NCI-H1436 treated with DMSO at 0.1 percent for 48 hours (cell line): ENCODE measurements at places on chromosomes 6 and 20.

GRCh38 chr6:147559006-147559405 lies 50.5 kb downstream of the SAMD5 start:
- DNase-seq = no peak

GRCh38 chr6:10759312-10759839 lies 11.8 kb downstream of the TMEM14B start:
- DNase-seq = no peak

DNA sequence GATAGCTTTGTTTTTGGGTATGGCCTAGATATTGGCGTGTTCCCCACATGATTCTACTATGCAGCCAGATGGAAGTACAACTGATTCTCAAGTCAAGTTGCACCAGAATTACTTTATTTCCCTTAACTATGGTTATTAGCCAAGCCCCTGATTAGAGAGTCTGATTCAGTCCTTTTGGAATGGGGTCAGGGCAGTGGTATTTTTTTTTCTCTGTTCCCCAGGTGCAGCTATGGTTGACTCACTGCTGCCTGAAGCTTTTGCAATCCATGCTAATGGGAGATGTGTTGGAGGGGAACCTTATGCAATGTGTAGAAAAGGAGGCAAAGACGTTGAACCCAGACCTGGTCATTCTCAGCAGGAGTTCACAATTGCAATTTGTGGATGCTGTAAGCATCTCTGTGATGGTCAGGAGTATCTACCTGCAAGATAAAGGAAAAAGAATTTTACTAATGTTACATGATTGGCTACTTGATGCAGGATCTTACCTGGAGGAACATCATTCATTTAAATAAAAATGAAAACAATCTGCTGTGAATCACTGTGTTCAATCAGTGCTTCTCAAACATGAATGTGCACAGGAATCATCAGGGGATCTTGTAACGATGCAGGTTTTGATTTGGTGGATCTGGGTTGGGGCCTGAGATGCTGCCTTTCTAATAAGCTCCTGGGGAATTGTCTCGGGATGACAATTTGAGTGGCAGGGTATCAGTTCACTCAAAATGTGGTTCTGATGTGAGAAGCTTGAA lies 49.4 kb downstream of the PFDN4 start:
- no peak for DNase-seq

DNA sequence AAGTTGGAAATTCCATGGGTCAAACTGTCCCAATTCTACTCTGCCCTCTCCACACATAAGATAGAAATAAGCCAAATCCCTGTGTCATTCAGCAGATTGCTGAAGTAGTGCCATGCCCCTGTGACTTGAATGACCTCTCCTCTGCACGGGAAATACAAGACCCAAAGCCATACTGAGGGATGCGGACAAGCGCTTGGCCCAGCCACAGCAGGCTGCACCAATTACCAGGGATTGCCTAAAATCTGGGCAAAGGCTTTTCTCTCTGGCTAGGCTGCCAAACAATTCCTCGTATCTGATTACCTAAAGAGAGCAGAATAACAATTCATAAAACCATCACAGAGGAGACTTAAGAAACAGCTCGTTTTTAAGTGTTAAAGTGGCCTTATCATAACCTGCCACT lies 421.8 kb upstream of the JARID2 start:
- DNase-seq = no peak

GRCh38 chr6:126888727-126889725 lies 229.4 kb upstream of the RSPO3 start:
- no peak for DNase-seq

DNA sequence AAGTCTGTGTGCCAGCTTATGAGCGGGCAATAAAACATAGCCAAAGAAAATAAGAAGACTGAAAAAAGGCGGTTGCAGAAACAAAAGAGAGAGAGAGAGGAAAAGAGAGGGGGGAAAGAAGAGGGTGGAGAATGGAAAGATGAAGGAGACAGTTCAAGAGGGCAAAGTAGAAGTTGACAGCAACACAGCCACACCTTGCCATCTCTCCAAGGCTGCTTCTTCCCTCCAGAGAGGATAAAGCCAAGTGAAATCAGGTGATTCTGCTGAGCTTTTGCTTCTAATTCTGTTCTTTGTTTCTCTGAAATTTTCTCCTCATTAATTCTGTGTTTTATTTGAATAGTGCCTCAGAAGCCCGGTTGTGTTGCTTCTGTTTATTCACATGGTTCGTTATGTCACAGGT lies 48.5 kb downstream of the PTPRK start:
- DNase-seq = no peak

- DNase-seq = no peak
Observed at GRCh38 chr6:40295251-40295950, 291.8 kb downstream of the LRFN2 start.

GRCh38 chr6:116352515-116353471 lies 18.0 kb upstream of the DSE start:
- no peak for DNase-seq

- DNase-seq = no peak
Observed at GRCh38 chr6:76026101-76026500, 46.4 kb downstream of the IMPG1 start.

DNA sequence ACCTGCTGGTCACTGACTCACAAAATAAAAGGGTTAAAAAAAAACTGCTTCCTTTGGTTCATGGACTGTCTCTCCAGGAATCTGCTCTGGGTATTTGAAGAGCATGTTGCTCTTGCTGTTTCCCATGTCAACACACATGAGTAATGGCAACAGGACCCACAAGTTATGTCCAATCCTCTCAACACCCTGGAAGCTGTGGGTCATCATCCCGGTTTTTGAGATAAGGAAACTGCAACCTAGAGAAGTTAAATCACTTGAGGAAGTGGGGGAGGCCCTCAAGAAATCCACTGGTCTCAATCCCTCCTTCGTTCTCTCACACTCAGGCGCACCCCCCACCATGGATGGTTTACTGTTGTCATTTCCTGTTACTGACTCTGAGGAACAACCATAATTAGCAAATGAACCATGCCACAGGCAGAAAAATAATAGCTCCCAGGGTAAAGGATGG lies 12.4 kb downstream of the MAP1LC3A start:
- no peak for DNase-seq

DNA sequence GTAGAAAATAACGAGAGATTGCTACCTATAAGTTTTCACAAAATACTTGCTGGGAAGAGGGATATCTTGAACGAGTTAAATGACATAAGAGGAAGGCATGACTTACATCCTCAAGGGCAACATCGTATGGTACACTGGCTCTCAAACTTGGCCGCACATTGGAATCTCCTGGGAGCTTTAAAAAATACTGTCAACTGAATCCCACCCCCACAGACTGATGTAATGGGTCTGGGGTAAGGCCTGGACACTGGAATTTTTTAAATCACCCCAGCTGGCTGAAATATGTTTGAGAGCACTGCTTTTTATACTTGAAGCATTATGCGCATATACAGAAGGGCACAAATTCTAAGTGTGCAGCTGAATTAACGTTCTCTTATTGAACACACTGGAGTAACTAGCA lies 8.0 kb upstream of the TSHZ2 start:
- no peak for DNase-seq

DNA sequence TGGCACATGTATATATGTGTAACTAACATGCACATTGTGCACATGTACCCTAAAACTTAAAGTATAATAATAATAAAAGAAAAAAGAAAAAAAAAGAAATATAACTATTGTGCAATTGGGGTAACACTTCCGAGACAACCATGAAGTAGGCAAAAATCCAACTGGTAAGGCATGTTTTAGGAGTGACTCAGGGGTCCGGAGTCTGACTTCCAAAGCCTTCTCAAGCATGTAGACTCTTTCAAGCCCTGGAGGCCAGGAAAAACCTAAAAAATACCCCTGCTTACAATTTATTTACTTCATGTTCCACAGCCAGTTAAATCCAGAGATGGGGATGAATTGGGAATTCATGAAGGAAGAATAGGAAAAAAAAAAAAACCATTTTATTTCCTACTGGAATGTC lies 161.3 kb upstream of the PHACTR1 start:
- no peak for DNase-seq

- DNase-seq = no peak
Observed at GRCh38 chr6:40822619-40823018, 216.4 kb downstream of the UNC5CL start.

GRCh38 chr6:25882051-25882496 lies 8.0 kb upstream of the SLC17A3 start:
- no peak for DNase-seq

DNA sequence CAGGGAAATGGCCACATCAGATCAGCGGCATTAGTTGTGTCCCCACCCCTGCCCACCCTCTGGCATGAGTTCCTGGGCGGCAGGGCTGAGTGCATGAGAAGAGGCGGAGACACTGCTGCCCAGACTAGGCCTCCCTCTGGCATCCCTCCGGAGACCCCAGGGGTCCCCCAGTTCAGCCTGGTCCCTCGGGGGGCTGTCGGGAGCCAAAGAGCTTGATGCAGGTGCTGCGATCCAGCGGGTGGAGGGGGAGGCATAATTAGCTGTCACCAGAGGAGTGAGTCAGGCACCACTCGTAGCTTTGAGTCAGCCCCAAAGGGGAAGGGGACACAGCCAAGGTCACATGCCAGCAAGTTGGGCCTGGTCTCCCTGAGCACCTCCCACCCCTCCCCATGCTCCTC lies 34.5 kb downstream of the DLGAP4 start:
- no peak for DNase-seq

- DNase-seq = no peak
Observed at GRCh38 chr20:51738877-51739447, 29.2 kb downstream of the ATP9A start.

- DNase-seq = no peak
Observed at GRCh38 chr20:38789503-38790199, 15.8 kb upstream of the PPP1R16B start.

GRCh38 chr6:111478749-111479148 lies 4.3 kb downstream of the REV3L start:
- DNase-seq = no peak

DNA sequence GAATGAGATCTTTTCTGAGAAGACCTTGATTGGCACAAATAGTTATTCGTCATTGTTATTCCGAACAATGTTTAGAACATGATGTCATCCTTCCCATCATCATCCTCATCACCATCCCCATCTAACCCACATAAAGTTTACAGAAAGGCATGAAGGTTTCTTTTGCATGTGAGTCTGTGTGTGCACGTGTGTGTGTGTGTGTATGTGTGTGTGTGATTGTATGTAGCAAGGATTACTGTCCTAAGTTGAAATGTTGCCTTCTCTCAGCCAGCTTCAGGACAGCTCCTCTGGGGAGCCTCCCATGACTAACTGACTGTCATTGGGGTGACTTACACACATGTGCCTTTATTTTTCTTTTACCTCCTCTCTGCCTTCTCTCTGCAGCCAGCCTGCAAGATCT lies 113.5 kb downstream of the SLC22A3 start:
- no peak for DNase-seq

DNA sequence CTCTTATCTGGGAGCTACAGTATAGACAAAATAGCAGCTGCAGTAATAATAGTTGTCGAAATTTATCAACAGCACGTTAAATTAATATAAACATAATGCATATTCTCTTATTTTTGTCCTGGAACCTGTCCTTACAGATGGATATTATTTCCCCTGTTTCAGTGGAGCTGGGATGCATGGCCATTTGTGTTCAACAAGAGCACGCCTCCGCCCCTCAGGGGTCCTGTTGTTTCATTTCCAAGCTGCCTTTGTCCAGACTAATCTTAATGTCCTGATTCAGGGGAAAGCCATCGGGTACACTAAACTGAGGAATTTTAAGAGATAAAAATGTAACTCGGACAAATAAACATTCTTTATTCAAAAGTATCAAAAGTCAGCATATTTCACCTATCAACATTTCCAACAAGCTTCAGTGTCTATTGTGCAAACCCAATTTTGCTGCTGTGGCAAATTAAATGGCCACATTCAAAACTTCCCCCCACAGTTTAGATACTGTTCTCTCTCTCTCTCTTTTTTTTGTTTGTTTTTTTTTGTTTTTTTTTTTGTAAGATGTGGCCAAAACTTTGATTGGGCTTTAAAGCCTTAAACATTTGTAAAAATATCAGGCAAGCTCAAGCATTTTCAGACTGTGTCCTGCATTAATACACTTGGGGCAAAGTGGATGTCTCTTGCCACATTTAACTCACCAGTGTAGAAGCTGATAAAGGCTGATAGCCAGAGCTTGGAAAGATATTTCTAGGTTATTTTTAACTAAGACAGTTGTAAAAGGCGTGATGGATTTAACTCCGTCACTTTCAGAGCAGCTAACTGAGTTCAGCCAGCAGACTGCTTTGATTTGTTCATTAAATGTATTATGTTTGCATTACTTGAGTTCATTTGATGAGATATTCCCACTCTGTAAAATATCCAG lies 112.5 kb upstream of the QKI start:
- no peak for DNase-seq
